ENCODE measurements at places on chromosomes 12 and 14.

GRCh38 chr12:2652011-2652400, 142.8 kb upstream of the FKBP4 start:
- DNase-seq, result no peak

- DNase-seq, result no peak
These were observed 107.0 kb upstream of the CRY1 start for GRCh38 chr12:107200394-107200793.

GRCh38 chr14:52071675-52072074, 2.8 kb upstream of the NID2 start:
- no peak for DNase-seq

GRCh38 chr14:104243200-104243599, 104.8 kb downstream of the KIF26A start:
- DNase-seq, result no peak

DNA sequence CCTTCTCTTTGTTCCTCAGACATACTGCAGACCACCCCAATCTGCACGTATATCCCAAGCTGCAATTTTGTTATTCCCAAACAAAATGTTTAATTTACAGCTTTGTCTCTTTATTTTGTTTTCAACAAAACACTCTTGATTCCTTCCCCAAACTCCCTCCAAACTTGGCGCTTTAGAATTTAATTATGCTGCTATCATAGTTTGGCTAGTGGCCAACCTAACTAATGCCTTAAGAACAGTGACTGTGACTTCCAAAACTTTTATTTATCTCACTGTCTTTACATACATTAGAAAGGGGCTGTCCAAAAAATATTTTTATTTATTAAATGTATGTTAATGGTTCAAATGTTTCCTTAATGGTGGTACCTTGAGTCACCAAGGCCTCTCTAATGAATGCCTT, 7.1 kb downstream of the TMBIM4 start:
- no peak for DNase-seq

Data from suprapubic skin (tissue), 4 donors.